ENCODE measurements at places on chromosomes 1 and 21. TPM values are rescaled to one million over a fixed set of nuclear protein-coding genes. Genes with fewer than 3 reads are reported as not detected.

The JAM2 gene
- 0.88 TPM for total RNA-seq

The OPRD1 gene
- not detected for total RNA-seq

The SH2D1B gene
- total RNA-seq: not detected

The SERTAD4 gene
- total RNA-seq: 2.9 TPM

The OR10J1 gene
- not detected for total RNA-seq

The PLEKHA6 gene
- total RNA-seq: 0.29 TPM

The TAL1 gene
- not detected for total RNA-seq

The KIF2C gene
- total RNA-seq: 3.8 TPM

GRCh38 chr1:162062542-162063015 lies 6.9 kb upstream of the NOS1AP start:
- DNase-seq: no peak

DNA sequence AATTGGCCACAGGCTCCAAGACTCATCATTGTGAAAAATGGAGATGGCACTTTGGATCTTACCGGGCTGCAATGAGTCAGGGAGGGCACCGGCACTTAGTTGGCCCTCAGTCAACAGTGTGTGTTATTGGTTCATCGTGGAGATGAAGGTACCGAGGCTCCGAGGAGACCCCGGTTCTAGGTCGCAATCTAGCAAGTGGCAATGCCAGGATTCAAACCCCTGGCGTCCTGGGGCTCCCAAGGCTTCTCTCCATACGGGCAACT lies 49.0 kb upstream of the ACOT11 start:
- DNase-seq: peak; percentile 46

GRCh38 chr1:202821467-202821866 lies 10.7 kb downstream of the PCAT6 start:
- peak; percentile 85 for DNase-seq

- no peak for DNase-seq
These were observed 31.6 kb downstream of the FMO4 start for GRCh38 chr1:171345536-171345935.
